ENCODE measurements at places on chromosomes 1 and 21.

- no peak for DNase-seq
Observed at GRCh38 chr1:9827558-9828185, 3.9 kb upstream of the CLSTN1 start.

DNA sequence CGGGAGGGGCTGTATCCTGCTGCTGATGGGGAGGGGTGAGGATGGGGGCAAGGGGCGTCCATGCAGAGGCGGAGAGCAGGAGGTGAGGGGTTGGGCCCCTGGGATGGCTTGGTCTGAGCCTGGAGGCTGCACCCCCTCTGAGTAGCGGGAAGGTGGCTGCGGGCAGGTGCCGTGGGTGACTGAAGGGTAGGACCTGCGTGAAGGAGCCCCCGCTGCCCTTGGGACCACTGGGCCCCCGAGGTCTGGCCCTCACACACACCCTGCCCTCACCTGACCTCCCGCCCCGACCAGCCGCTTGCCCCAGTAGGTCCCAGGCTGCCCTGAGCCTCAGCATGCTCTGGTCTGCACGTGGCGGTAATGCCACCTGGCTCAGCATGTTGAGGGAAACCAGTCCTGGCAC is 12.8 kb upstream of the SKI start:
- DNase-seq, result no peak

DNA sequence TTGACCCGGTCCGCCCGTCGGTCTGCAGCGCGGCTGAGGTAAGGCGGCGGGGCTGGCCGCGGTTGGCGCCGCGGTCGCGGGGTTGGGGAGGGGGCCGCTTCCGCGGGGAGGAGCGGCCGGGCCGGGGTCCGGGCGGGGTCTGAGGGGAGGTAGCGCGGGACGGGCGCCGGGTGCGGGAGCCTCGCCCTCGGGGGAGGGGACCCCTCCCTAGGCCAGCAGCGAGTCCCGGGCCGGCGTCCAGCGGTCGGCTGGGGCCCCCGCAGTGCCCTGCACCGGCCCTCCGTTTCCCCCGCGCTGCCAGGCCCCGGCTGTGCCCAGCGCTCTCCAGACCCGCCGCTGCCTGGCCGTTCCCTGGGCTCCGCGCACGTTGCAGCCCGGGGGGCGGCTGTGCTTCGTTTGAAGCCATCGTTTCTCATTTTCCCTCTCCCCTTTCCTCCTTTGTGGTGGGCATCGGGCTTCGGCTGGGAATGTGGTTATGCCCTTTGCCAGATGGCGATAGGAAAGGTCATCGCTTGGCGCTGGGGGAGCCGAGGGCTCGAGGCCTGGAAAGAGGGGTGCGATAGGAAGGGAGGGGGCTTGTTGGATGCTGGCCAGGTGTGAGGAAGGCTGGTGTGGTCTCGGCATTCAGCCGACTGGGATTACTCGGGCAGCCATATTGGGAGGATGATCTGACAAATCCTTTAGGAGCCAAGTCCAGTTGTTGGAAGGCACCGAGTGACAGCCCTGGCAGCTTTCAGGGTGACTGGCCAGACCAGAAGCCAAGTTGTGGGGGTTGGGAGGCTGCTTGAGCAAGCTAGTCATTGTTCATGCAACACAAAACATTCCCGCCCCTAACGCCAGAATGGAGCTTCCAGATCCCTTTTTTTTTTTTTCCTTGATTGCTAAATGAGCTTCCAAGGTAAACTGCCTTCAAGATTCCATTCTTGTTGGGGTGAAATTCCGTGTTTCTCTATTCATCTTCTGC is 753 bp downstream of the KIF1B start:
- DNase-seq, result peak; percentile 43

- no peak for DNase-seq
Observed at GRCh38 chr1:40626383-40626770, 39.1 kb downstream of the RIMS3 start.

- DNase-seq, result no peak
Observed at GRCh38 chr1:10943041-10943440, 69.4 kb upstream of the TARDBP start.

GRCh38 chr1:202146279-202146678 is 1.7 kb upstream of the ARL8A start:
- no peak for DNase-seq

DNA sequence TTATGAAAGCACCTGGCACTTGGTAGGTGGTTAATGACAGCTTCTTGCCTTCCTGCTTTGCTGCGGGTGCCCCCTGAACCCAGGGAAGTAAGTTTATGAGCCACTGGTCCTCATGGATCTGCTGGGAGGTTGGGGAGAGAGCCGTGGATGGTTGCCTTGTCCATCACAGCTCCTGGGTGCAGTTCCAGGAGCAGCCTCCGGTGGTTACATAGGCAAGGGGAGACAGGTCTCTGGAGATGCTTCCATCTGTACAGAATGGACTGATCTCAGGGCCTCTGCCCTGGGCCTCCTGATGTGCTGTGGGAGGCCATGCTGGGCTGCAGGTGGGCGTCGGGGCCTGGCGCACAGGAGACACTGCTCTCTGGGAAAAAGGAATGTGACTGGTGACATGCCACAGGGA is 31.6 kb upstream of the ARHGEF10L start:
- no peak for DNase-seq

- no peak for DNase-seq
Observed at GRCh38 chr1:44617703-44618029, 56.6 kb downstream of the TMEM53 start.

GRCh38 chr1:88655685-88656299 is 28.3 kb upstream of the PKN2 start:
- DNase-seq, result no peak

DNA sequence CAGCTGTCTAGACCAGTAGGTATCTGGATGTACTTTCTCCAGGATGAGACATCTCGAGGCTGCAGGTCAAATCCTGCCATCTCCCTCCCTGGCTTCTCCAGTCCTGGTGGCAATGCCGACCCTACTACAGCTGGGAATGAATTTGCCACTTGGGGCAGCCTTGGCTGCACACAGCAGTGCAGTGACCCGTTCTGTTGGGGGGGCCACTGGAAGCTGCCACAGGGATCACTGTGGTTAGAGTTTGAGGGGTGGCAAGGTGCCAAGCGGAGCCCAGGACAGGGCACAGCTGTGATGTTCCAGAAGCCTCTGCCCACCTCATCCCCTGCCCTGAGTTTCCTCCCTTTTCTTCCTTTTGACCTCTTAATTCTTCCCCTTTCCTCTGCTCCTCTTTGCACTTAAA is 17.1 kb downstream of the COL6A2 start:
- DNase-seq, result no peak

GRCh38 chr1:182255494-182255893 is 136.1 kb downstream of the GLUL start:
- no peak for DNase-seq

DNA sequence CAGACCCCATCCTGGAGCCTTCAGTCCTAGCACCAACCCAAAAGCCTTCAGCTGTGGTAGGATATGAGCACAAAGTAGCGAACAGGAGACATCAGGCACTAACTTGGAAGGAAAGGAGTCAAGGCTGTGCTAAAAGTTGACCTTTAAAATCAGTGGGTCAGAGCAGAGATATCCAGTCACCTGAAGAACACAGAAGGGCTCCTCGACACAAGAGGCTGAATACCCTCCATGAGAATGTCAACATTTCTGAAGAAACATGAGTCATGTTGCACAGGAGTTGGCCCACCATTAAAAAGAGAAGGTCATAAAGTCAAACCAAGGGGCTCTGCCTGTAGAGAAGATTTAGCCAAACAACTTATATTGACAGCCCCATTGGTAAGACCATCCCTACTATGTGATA is 172.5 kb downstream of the PLPP3 start:
- DNase-seq, result no peak

DNA sequence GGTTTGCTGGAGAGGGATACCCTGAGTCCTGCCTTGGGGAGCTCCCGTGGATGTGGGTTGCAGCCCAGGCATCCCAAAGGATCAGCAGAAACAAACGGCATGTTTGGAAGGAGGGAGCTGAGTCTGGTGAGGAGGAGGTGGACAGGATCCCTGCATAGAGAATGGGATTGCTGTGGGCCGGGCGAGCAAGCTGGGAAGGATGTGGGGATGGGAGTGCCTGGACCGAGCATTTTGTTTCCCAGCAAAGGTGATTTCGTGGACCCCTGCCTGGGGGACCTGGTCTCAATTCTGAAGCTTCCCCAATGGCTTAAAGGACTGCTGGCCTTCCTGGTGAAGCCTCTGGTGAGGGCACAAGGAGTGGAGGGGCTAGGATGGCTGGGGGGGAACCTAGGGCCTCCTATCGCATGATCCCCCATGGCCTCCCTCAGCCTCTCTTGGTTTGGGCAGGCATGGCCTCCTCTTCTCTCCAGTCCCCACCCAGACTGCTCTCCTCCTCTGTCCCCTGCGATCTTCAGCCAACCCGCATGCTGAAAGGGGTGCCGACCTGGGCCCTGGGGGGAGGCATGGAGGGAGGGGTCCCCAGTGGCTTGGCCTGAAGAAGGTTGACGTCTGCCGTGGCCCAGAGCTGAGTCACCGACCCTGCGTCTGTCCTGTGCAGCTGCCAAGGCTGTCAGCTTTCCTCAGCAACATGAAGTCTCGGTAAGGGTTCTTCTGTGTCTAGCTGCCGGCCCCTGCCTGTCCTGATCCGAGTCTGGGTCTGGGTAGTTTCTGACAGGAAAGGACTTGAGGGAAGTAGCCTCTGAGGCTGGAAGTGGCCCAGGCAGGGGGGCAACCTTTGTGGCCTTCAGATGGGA is 16.3 kb downstream of the FAAH start:
- DNase-seq, result no peak

DNA sequence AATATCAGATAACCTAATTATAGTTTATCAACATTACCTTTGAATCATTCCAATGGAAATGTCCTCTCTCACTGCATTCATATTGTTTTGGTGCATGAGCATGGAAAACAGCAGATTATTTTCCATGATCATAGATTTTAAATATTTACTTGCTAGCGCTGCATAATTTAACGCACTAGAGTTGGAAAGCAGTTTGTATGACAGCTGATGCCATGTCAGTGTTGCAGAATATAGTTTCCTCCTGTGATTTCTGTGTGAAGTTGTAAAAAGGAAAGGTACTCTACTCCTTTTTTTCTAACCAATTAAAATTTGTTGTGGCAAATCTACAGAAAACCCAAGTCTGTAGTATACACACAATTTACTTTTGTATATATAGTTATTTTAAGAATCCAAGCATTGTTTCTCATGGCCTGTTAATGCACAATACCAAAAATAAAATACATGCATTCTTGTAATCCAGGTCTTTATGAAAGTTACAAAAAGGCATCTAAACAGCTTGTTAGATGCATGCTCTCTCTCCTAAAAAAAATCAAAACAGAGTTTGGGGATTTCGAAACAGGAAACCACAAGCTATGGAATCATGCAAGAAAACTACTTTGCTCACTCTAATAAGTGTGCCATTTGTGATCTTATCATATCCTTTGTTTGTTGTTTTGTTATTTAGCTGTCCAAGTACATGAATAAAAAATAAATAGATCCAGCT is 1.9 kb upstream of the ATG4C start:
- DNase-seq, result no peak

GRCh38 chr1:223784541-223784940 is 61.2 kb downstream of the TP53BP2 start:
- DNase-seq, result no peak

- no peak for DNase-seq
Observed at GRCh38 chr1:161335796-161336195, 21.6 kb downstream of the SDHC start.

DNA sequence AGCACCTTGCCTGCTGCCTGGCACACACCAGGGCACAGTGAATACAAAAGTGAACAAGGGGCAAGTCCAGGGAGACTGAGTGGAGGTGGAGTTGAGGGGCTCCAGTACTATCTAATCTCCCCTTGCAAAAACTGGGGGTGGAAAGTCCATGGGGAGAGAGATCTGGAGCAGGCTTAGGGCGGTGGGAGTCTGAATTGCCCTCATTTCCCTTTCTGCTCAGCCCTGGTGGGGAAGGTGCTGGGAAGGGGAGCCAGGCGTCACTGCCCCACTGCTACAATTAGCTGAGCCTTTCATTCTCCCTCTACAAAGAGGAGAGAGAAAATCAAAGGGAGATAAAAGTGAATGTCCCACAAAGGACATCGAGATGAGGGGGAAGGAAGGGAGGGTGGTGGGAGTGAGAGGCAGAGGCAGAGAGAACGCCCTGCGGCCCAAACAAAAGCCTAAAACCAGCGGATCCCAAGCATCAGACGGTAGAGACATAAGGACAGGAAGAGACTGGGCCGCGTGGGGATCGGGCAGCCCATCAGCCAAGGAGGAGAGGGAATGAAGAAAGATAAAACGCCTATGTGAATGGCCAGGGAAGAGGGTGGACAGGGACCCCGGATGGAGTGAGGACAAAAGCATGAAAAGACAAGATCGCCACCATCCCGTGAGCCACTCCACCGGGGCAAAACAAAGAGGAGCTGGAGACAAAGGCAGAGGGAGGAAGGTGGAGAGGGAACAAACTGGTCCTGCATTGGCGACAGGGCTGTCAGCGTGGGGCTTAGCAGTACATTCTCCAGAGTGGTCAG is 46.8 kb upstream of the SOX13 start:
- DNase-seq, result no peak

- DNase-seq, result no peak
Observed at GRCh38 chr1:212060632-212061472, 25.3 kb downstream of the DTL start.

GRCh38 chr1:165444897-165445370 is at the start of gene RXRG:
Gene RXRG, minus strand, starts transcription at chr1:165445126. Its CDS starts 233 bp downstream, at chr1:165444893.
- DNase-seq, result no peak

GRCh38 chr1:191901651-191902050 is 256.6 kb upstream of the RGS18 start:
- no peak for DNase-seq

GRCh38 chr1:20149601-20150325 is 10.6 kb downstream of the PLA2G2F start:
- no peak for DNase-seq

GRCh38 chr1:11800391-11800755 is 5.4 kb downstream of the MTHFR start:
- no peak for DNase-seq

DNA sequence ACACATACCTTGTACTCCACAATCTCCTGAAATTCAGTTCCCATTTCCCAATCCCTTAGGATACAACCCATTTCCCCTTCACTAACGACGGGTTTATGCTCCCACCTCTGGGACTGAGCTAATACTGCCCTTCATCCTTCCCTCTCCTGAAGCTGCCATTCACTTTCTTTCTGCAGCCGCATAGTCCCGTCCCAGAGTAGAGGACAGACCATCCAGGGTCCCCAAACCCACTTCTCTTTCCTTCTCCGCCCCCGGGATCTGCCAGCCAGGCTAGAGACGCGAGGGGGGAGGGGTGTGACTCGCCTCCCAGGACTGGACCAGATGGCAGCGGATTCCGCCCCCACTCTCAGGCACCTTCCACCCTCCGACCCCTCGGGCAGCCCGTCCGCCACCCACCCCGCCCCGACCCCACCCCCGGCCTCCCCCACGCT is 679 bp downstream of the ABL2 start:
- no peak for DNase-seq

DNA sequence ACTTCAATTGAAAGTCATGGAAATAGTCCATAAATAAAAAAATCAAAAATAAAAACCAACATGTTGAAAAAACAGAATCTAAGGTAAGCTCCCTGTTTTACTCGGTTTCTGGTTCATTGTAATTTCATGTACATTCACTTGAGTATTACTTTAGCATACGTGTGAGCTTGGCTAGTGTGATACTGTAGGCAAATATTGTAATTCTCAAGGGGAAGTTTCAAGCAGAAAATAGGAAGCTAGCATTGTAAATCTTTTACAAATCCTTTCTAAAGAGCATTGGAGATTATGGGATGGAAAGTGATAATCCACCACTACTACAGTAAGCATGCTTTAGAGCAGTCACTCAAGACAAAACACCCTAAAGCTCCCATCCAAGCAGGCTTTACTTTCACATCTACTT is 3.3 kb upstream of the LPAR3 start:
- no peak for DNase-seq
